ENCODE measurements at places on chromosomes 1 and 21.

DNA sequence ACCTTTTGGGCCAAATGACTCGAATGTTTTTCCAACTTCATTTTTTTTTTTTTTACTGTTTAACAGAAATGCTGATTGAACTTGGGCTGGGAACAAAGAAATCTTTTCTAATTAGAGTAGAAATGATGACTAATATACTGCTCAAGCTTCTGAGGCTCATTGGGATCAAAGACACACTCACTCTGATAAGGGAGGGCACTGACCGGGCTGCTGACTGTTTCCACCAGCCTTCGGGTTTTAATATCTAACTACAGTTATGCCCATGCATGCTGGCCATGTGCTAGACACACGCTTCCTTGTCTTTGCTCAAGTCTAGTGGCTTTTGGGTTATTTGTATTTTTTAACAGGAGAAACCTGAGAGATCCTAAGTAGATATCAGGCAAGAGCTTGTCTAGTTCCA is 16.8 kb downstream of the ZBTB18 start:
- no peak for DNase-seq

- no peak for DNase-seq
These were observed 407.8 kb downstream of the PTPRC start for GRCh38 chr1:199046618-199047017.

DNA sequence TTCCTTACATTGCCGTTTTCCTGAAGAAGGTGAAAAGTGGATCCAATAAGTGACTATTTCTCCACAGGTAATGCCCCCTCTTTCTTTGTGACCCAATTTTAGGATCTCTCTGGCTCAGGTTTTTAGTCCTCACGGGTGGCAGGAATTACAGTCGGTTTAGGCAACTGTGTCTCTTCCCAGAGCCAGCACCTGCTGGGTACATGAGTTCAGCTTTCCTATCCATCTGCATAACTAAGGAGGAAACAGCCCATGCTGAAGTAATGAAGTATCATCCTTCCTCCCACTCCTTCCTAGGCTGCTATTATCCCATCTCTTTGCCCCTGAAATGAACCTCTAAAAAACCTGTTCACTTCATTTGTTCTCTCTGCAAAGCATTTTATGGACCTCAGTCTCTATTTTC is 544.6 kb downstream of the NEGR1 start:
- DNase-seq, result no peak

DNA sequence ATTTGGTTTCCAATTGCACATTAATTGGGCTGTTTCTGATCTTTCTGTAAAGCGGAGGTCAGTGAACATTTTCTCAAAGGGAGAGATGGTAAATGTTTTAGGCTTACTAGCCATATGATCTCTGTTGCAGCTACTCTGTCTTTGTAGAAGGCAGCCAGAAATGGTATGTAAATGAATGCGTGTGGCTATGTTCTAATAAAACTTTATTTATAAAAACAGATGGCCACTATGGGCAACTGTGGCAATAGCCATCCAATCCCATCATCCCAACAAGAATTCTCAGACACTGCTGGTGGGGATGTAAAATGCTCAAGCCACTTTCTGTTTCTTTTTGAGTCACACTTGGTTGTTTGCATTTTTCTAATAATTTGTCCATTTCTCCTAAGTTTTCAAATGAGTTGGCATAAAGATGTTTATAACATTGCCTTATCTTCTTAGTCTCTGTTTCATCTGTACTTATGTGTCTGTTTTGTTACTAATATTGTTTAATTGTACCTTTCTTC is 448.8 kb upstream of the VAMP3 start:
- no peak for DNase-seq

DNA sequence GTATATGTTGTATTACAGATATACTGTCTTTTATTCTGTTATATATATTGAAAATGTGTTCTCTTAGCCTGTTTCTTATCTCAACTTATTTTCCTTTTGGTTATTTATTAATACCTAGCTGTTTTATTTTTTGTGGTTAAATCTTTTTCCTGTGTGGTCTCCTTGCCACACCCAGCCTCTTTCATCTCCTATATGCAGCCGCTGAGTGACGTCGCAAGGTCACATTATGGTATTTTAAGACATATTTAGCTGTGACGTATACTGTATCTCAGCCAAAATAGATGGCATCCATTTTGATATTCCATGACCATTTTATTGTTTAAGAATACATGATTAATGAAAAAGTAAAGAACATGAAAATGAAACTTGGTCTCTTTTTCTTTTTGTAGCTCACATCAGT is 29.1 kb downstream of the CENPF start:
- no peak for DNase-seq

DNA sequence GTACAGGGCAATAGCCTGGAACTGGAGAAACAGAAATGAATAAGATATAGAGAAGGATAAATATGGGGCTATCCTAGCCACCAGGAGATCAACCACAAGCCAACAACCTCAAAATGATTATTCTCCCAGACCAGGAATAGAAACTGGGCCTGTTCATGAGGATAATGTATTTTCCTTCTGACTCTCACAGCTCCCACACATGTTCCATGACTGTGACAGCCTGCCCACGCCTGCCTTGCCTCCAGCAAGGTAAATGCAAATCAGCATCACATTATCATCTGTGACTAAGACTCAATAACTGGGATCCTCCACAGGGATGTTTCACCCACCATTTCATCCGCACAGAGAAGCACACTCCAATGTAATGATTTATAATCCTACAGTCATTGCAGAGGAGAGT is 3.3 kb downstream of the ENSA start:
- no peak for DNase-seq

- DNase-seq, result no peak
These were observed 103.7 kb downstream of the SLC16A1 start for GRCh38 chr1:112852276-112852675.

DNA sequence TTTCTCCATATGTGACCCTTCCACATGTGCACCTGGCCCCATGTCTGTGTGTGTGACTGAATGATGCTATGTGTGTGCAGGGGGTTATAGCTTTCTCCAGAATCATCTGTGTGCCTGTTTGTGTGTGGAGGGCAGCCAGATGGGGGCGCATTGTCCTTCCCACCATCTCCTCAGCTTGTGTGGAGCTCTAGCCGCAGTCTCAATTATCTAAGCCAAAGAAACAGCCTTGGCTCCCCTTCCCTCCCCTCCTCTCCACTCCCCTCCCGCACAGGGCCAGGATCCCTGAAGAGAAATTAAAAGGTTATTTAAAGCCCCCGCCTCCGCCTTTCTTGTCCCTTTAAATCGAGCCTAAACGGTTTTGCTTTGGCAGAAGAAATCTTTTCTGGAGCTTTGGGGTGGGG is 1.8 kb upstream of the DMBX1 start:
- no peak for DNase-seq

DNA sequence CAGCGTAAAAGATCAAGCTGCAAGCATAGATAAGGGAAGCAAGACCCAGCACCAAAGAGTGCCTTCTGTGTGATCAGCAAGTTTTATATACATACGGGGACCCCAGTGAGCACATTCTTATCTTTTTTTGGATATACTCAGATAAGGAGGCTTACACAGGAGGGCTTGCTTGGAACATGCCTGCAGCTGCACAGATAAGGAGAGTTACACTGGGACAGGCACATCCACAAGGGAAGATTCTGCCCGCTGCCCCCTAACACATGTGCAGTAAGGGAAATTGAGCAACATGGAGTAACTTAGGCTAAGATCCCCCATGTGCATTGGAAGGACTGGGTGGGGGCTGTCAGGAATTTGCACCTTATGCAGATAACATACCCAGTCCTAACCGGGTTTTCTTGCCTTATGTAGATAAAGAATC is 1334.8 kb downstream of the MRPL39 start:
- no peak for DNase-seq

DNA sequence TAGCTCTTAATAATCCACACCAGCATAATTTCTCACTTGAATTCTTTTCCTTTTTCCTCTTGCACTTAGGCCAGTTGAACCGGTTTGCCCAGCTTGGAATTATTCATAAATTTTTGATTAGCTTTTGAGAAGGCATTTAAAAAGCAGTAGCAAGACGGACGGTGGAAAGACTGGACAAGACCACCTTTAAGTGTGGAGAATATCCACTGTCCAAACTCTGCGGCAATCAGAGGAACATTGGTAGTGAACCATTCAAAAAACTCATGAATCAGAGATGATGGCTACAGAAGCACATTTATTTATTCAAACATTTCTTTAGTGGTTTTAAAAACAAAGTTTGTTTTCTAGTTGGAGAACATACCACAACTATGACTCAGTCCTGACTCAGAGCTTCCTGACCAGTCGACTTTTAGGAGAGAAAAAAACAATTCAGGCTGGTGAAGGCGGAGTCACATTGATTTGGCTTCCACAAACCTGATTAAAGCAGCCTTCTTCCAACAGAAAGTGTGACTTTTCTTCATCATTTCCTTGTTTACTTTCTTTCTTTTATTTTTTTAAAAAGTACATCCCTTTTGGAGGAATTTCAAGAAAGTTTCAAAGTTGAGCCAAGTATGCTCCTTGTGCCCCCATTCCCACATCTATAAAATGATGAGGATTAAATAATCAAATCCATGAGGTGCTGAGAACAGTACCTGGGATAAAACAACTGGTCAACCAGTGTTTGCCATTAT is 128.8 kb downstream of the ADSS2 start:
- DNase-seq, result peak; percentile 48

DNA sequence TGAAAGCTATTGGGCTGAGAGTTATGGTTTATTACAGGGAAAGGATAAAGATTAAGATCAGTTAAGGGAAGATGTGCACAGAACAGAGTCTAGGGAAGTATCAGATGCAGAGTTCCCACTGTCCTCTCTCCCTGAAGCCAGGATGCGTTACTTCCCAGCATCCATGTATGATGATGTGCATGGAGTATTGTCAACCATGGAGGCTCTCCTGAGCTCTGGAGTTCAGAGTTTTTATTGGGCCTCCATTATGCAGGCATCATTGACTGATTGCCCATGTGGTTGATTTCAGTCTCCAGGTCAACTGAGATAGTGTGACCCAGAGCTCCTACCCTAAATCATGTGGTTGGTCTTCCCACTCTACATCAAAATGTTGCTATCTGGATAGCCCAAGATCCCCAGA is 30.7 kb downstream of the SERINC2 start:
- DNase-seq, result no peak

GRCh38 chr1:152481869-152482664 is 28.5 kb upstream of the LCE5A start:
- DNase-seq, result no peak

DNA sequence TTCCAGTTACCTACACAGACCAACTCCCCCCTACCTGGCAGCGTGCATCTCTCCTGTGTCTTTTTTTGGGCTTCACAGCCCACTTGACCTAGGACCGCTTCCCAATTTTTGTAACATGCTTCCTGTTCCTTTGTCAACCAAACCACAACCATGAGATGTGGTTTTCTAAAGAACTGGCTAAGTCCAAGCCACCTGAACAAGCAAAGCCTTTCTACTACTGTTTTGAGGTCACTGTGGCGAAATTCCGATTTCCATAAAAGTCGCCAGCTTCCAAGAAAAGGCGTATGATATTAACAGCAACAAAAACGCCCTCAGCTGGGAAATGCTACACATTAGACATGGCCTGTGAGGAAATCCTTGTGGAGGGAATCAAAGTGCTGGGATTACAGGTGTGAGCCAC is 12.7 kb upstream of the AK2 start:
- DNase-seq, result no peak

- no peak for DNase-seq
These were observed 946.1 kb downstream of the TTLL7 start for GRCh38 chr1:83052865-83053264.

- no peak for DNase-seq
These were observed 44.4 kb upstream of the RABGAP1L start for GRCh38 chr1:174114788-174115448.

- DNase-seq, result peak; percentile 76
These were observed 44.0 kb downstream of the YARS1 start for GRCh38 chr1:32773018-32773763.

GRCh38 chr1:97538113-97538512 is 382.7 kb downstream of the DPYD start:
- DNase-seq, result no peak

DNA sequence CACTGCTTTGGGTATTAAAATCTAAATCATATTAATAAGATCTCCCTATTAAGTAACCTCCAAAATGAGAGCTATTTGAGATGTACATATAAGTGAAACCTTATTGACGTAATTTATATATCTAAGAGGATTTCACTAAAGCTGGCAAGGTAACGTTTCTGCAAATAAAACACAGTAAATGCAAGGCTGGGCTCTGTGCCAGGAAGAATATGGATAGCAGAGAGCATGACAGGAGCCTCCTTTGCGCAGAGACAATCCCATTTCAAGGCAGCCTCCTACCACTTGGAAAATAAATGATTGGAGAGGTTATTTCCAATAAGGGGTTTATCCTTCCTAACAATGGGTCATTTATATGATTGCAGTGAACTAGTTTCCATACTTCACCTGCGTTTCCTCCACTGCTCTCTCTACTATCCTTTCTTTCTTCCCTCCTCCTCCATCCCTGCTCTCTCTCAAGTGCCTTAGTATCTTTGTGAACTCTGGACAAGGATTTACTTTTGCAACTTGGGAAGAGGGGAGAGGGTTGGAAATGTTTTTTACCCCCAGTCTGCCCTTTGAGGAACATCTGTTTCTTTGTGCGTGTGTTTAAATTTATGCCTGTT is 3.0 kb upstream of the NFIA start:
- no peak for DNase-seq

DNA sequence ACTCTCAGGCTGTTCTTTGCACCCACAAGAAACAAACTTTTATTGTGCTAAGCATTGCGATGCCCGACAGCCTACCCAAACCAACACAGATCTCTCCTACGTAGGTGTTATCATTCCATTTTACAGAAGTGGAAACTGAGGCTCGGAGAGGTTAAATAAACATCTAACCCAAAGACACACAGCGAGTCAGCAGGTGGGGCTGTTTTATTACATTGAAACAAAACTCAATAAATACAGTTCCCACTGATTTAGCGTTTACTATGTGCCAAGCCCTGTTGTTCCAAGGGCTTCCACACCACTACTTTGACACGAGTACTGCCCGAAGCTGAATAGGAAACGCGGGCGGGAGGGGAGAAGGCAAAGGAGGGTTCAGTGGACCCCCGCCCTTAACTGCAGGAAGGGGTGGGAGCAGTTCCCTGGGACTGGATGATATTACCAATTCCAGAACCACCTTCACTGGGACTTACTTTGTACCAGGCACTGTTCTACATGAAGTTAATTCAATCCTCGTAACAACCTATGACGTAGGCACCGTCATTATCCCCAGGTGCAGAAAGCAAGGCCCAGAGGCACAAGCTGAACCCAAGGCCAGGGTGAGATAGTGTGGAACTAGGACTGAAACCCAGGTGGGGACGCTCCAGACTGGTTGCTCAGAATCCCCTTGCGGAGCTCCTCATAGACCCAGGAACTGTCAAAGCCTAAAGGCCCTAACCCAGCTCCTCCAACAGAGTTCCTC is 19.3 kb upstream of the ALDH4A1 start:
- DNase-seq, result no peak

DNA sequence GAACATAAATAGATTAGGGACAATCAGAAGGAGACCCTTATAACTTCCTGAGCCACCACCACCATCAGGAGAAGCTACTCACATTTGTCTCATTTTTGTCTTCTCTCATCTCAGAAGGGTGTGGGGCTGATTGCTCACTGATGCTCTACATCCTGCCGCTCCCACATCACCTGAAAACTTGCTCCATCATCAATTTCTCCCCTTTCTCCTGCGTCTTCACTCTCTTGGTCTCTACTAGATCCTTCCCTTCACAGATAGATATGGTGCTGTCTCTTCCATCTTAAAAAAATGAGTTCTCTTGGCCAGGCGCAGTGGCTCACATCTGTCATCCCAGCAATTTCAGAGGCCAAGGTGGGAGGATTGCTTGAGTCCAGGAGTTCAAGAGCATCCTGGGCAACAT is 38.4 kb downstream of the C1orf216 start:
- DNase-seq, result no peak
